ENCODE measurements at places on chromosomes 1 and 21. TPM values are rescaled to one million over a fixed set of nuclear protein-coding genes. Genes with fewer than 3 reads are reported as not detected.

DIRAS3 gene
- total RNA-seq = 4.8 TPM

- peak; percentile 20 for DNase-seq
Measured at GRCh38 chr1:244576259-244576892, 76.5 kb upstream of the DESI2 start.

- peak; percentile 71 for DNase-seq
Measured at GRCh38 chr1:52127181-52128180, 14.4 kb upstream of the ZFYVE9 start.

DNA sequence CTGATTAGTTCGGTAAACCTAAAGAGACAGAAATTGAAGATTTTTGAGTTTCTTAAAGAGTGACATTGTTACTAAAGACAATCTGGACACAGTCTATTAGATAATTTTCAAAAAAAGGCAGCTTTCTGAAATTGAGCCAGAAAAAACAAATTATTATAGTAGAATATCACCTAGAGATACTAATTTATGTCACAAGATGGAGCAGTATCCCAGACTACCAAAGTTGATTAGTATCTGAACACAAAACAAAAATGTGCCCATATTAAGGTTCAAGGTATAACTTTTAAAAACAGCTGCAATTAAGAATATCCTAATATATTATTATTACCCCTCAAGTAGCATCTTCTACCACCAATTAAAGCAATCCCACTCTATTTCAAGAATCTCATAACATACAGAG is 40.5 kb upstream of the SYT2 start:
- peak; percentile 10 for DNase-seq

CR1L gene
- total RNA-seq = not detected

- no peak for DNase-seq
Measured at GRCh38 chr1:159778266-159778665, 2.5 kb upstream of the DUSP23 start.

DNA sequence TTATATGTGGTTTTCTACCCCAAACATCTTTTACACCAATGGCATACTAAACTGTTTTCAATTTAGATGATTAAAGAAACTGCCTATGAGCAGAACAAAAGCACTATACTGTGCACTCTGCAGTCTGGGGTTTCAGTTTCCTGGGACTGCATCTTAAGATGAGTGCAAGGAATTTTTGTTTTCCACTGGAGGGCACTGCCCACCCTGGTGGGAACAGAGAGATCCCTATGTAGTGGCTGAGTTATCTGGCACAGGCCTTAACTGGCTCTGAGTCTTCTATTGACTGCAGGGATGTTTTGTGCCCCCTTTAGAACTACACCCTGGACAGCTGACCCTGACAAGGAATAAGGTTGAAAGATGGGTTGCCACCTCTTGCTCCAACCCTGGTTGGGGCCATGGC is 12.0 kb downstream of the PROK1 start:
- peak; percentile 22 for DNase-seq

OR14K1 gene
- total RNA-seq = not detected

GRCh38 chr1:223029985-223030769 is 112.9 kb downstream of the TLR5 start:
- DNase-seq = no peak

- DNase-seq = no peak
Measured at GRCh38 chr1:10773851-10774614, 22.4 kb downstream of the CASZ1 start.

DNA sequence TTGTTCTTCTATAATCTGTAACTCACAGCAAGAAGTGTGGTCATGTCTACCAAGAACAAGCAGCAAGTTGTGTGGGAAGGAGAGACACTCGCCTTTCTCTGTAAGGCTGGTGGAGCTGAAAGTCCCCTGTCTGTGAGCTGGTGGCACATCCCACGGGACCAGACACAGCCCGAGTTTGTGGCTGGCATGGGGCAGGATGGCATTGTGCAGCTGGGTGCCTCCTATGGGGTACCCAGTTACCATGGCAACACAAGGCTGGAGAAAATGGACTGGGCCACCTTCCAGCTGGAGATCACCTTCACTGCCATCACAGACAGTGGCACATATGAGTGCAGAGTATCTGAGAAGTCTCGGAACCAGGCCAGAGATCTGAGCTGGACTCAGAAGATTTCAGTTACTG is 15.5 kb downstream of the CD101 start:
- no peak for DNase-seq

Measured in GM23248 (cell line).